Vagina (tissue), 2 donors: ENCODE measurements at places on chromosomes 4 and X. TPM values are rescaled to one million over a fixed set of nuclear protein-coding genes. Genes with fewer than 3 reads are reported as not detected.

GRCh38 chr4:176376032-176376614 lies 56.4 kb downstream of the SPCS3 start:
- no peaks in the 10 kb centered on the region for H3K27me3 ChIP-seq
- no peaks in the 10 kb centered on the region for H3K36me3 ChIP-seq
- H3K4me3 ChIP-seq, result no peak overlapping the region
- no peak for DNase-seq

GRCh38 chr4:100988876-100989275 lies 358.4 kb downstream of the PPP3CA start:
- H3K27me3 ChIP-seq, result no peaks in the 10 kb centered on the region
- H3K27ac ChIP-seq, result no peak overlapping the region
- no peak for DNase-seq
- H3K4me1 ChIP-seq, result no peaks in the 10 kb centered on the region
- H3K36me3 ChIP-seq, result no peaks in the 10 kb centered on the region

DNA sequence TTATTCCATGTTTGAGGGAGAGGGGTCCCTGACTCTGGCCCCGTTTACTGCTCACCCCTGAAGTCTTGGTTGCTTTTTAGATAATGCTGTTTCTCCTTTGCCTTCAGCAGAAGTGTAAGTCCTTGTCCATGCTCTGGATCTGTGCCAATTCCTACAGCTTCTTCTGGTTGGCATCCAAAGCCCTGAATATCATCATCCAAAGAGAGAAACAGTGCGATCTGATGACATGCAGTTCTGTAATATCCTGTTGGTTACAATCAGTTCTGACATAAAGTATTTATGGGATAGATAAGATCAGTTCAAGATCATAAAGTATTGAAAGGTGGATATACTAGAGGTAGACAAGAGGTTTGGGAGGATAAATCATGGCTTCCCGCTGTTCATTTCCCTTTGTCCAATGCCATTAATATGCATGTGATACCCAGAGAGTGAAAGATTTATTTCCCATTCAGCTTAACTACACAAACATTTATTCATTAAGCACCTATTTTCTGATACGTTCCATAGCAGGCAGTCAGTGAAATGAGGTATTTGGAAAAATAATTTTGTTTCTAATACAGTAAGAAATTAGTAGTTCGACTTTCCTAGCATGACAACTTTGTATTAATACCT lies 53.2 kb upstream of the TMEM150C start:
- H3K36me3 ChIP-seq, result no peaks in the 10 kb centered on the region
- H3K27ac ChIP-seq, result no peak overlapping the region

DNA sequence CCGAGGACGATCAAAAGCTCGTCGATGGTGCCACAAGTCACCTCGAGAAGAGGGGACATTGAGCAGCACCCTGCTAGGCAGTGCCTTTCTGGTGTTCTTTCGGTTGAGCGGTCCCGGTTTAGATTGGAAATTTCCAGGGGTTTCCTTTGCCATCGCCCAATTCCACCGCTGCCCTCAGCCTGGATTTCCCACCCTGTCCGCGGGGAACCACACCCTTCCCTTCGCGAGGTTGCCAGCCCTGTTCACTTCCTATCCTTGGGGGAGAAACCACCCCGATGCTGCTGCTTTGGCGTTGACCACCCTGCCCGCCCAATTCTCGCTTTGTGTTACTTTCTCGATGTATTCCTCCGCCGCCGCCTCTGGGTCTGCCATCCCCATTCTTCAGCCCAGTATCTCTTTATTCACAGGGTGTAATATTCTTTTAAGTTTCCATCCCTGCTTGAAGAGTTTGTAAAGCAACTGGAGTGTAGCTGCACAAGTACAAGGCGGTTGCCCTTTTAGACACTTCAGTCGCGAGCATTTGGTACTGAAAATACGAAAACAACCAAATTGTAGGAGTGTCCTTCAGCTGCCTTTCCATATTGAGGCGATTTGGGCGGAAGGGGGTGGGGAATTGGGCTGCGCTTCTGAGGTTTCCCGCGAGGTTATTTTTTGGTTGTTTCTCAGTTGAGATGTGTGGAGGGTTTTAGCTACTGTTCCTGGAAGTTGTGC lies 1.1 kb downstream of the OGT start:
- H3K4me3 ChIP-seq, result peak overlapping the region; percentile 68
- H3K36me3 ChIP-seq, result no peaks in the 10 kb centered on the region
- peaks cover 17% of the 10 kb centered on the region for H3K4me1 ChIP-seq
- peak overlapping the region; percentile 89 for H3K27ac ChIP-seq

DNA sequence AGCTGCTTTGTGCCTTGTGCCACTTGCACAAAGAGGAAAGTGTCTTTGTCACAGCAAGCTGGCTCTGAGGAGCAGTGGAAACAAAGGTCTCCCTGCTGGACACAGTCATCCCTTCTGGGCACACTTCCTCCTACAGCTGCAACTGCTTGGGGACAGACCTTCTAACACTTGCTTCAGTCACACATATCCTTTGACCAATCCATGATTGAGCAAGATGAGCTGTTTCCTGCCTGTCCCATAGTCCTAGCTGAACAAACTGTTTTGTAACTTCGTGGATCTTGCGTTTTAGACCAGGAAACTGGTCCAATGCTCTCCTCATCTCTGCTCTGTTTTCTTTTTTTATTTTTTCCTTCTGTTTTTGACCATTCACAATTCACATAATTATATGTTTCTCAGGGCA lies 98.5 kb downstream of the RRAGB start:
- no peak for DNase-seq
- H3K36me3 ChIP-seq, result no peaks in the 10 kb centered on the region
- H3K4me3 ChIP-seq, result no peak overlapping the region
- no peaks in the 10 kb centered on the region for H3K4me1 ChIP-seq
- no peaks in the 10 kb centered on the region for H3K27me3 ChIP-seq
- no peak overlapping the region for H3K27ac ChIP-seq

GRCh38 chr4:16733509-16733908 lies 164.9 kb downstream of the LDB2 start:
- no peak overlapping the region for H3K27ac ChIP-seq
- no peaks in the 10 kb centered on the region for H3K36me3 ChIP-seq
- H3K4me1 ChIP-seq, result no peaks in the 10 kb centered on the region
- no peaks in the 10 kb centered on the region for H3K27me3 ChIP-seq
- DNase-seq, result no peak

DNA sequence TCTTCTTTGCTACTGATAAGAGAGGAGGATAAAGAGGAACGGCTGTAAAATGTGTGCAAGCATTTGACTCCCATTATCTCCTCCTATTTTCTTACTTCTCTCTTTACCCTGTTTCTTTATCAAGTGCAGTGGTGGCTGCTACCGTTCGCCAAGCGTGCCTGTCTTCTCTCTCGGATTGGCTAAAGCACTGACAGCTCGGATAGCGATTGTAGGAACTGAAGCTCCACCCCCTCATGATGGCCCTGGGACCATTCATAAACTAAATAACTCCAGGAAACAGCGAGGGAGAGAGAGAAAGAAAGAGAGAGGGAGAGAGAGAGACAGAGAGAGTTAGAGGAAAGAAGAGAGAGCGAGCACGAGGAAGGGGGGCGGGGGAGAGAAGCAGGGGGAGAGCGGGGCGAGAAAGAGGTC lies 305 bp upstream of the MAB21L2 start:
- no peak overlapping the region for H3K4me3 ChIP-seq
- no peak for DNase-seq
- H3K4me1 ChIP-seq, result no peaks in the 10 kb centered on the region
- H3K27me3 ChIP-seq, result no peaks in the 10 kb centered on the region
- H3K27ac ChIP-seq, result no peak overlapping the region

GRCh38 chr4:143085659-143086058 lies 99.1 kb upstream of the USP38 start:
- H3K4me1 ChIP-seq, result no peaks in the 10 kb centered on the region
- no peak overlapping the region for H3K27ac ChIP-seq
- no peak overlapping the region for H3K4me3 ChIP-seq
- DNase-seq, result no peak
- no peaks in the 10 kb centered on the region for H3K27me3 ChIP-seq

GRCh38 chrX:125678258-125678657 lies 358.6 kb downstream of the TEX13C start:
- H3K27me3 ChIP-seq, result no peaks in the 10 kb centered on the region
- no peaks in the 10 kb centered on the region for H3K36me3 ChIP-seq
- no peak for DNase-seq
- no peak overlapping the region for H3K27ac ChIP-seq
- H3K4me3 ChIP-seq, result no peak overlapping the region
- no peaks in the 10 kb centered on the region for H3K4me1 ChIP-seq

DNA sequence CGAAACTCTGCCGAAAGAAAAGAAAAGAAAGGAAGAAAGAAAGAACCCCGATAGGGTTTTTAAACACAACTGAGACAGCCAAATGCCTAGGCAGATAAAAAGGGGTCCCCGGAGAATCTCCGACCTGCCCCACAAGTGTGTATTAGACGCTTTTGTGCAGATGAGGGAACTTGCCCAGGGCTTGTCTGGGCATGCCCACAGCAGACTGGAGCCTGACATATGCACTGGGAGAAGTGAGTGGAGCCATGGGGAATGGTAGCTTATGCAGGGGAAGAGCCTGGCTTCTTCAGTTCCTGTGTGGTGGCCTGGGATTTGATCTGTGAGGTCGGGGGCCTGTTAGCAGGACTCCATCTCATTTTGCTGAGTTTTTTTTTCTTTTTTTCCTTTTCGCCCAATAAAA lies 199.0 kb downstream of the GPC3 start:
- H3K4me3 ChIP-seq, result no peak overlapping the region
- no peaks in the 10 kb centered on the region for H3K27me3 ChIP-seq
- DNase-seq, result no peak
- no peaks in the 10 kb centered on the region for H3K4me1 ChIP-seq

DNA sequence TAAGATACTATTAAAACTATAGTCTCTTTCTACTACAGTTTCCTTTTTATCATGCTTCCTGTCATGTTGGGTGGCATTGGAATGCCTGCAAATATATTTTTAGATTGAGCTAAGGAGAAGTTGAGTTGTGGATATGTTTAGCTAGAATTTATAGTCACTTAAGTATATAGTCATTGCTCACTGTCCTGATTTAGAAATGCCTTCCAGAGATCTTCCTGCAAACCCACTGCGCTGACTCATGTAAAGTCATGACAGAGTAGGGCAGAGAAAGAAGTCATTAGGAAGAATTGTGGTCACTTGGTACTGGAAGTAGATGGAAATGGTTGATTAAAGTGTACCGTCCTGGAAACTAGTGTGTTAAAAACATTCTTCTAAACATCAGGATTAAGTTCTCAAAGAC lies 490.3 kb upstream of the PABPC4L start:
- no peaks in the 10 kb centered on the region for H3K36me3 ChIP-seq
- no peak overlapping the region for H3K27ac ChIP-seq
- no peak for DNase-seq
- H3K4me1 ChIP-seq, result no peaks in the 10 kb centered on the region
- no peak overlapping the region for H3K4me3 ChIP-seq

- no peaks in the 10 kb centered on the region for H3K27me3 ChIP-seq
- no peaks in the 10 kb centered on the region for H3K36me3 ChIP-seq
- peak within 1 kb of the TSS; percentile 90 for H3K27ac ChIP-seq
- H3K4me1 ChIP-seq, result peaks cover 56% of the 10 kb centered on the region
- peak within 1 kb of the TSS; percentile 62 for H3K4me3 ChIP-seq
Measured at GRCh38 chr4:5710961-5711478, at the start of gene EVC. TSS of gene EVC (plus strand) at chr4:5711201. CDS start at chr4:5711381, 180 bp downstream.

DNA sequence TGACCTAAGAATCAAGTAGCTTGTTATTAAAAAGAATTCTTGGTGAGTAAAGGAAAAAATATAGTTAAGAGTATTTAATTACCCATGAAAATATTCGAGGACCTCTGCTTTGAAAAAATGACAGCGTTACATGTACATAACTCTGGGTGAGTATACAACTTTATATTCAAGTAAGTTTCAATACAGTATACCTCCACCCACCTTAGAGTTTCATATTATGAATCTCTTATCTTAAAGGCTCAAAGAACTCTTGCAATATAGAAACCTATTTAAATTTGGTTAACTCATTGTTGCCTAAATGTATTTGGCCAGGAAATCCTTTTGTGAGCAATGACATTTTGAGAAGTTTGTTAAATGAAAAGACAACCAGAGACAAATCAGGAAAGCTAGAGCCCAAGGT lies 138.2 kb downstream of the QDPR start:
- no peak for DNase-seq
- peaks cover 17% of the 10 kb centered on the region for H3K4me1 ChIP-seq
- no peaks in the 10 kb centered on the region for H3K36me3 ChIP-seq
- H3K27ac ChIP-seq, result no peak overlapping the region

DNA sequence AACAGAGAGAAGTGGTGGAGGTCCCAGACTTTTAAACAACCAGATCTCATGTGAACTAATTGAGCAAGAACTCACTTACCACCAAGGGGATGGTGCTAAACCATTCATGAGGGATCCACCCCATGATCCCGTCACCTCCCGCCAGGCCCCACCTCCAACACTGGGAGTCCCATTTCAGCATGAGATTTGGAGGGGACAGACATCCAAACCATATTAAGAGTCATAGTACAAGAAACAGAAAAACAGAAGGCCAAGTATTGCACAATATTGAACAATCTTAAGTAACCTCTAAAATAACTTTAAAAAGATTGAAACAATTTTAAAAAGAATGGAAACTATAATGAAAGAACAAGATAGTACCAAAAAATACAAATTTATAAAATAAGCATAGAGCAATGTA lies 110.0 kb downstream of the CBR4 start:
- no peak for DNase-seq
- H3K4me1 ChIP-seq, result no peaks in the 10 kb centered on the region

GRCh38 chr4:78863254-78863869 lies 75.9 kb downstream of the PAQR3 start:
- no peaks in the 10 kb centered on the region for H3K27me3 ChIP-seq
- H3K27ac ChIP-seq, result no peak overlapping the region
- H3K36me3 ChIP-seq, result no peaks in the 10 kb centered on the region
- H3K4me1 ChIP-seq, result no peaks in the 10 kb centered on the region
- no peak for DNase-seq
- no peak overlapping the region for H3K4me3 ChIP-seq

DNA sequence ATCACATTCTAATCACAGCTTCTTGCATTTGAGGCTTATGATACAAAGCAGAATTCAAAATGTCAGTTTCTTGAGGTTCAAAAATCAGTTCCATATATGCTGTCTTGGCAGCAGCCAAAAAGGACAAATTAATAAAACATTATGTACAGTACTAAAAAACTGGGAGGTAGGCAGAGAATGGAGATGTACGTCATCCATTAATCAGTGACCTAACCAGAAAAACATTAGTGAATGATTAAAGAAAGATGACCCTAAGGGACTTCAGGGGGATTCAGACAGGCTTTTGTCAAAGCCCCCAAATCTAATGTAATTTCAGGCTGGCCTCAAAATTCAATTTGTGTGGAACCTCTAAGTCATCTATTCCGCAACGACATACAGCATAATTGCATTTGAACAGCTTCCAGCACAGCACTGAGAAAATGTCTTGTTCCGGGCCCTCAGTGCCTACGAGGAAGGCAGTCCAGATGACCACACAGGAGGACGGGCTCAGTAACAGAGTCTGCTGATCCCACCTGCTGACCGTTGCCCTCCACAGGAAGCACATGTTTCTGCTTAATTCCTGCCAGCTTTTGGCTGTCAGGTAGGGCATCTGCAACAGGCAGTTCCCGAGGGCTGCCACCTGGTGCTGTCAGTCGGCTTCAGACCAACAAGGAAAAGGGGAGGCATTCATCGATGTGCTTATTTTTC lies 83.8 kb upstream of the HHIP start:
- DNase-seq, result no peak
- H3K4me1 ChIP-seq, result no peaks in the 10 kb centered on the region
- no peak overlapping the region for H3K4me3 ChIP-seq
- no peak overlapping the region for H3K27ac ChIP-seq
- H3K36me3 ChIP-seq, result no peaks in the 10 kb centered on the region

GRCh38 chrX:125293850-125294780 lies 25.6 kb upstream of the TEX13C start:
- no peak overlapping the region for H3K27ac ChIP-seq
- no peak overlapping the region for H3K4me3 ChIP-seq
- H3K4me1 ChIP-seq, result no peaks in the 10 kb centered on the region

The PAGE2B gene
- not detected for total RNA-seq

The RAP2C gene
- total RNA-seq, result 11.8 TPM

The IQSEC2 gene
- 22.8 TPM for total RNA-seq

The XAGE1A gene
- not detected for total RNA-seq

The FRMPD4 gene
- total RNA-seq, result not detected

The SYN1 gene
- 2.7 TPM for total RNA-seq

The HAUS3 gene
- 9.6 TPM for total RNA-seq

The HDX gene
- total RNA-seq, result 4.4 TPM

The STK32B gene
- total RNA-seq, result 6.4 TPM
